Inflammatory macrophage (primary cell): ENCODE measurements at places on chromosomes 12 and 14.

GRCh38 chr12:176321-177181 is 37.4 kb downstream of the SLC6A12 start:
- peak; percentile 46 for DNase-seq

DNA sequence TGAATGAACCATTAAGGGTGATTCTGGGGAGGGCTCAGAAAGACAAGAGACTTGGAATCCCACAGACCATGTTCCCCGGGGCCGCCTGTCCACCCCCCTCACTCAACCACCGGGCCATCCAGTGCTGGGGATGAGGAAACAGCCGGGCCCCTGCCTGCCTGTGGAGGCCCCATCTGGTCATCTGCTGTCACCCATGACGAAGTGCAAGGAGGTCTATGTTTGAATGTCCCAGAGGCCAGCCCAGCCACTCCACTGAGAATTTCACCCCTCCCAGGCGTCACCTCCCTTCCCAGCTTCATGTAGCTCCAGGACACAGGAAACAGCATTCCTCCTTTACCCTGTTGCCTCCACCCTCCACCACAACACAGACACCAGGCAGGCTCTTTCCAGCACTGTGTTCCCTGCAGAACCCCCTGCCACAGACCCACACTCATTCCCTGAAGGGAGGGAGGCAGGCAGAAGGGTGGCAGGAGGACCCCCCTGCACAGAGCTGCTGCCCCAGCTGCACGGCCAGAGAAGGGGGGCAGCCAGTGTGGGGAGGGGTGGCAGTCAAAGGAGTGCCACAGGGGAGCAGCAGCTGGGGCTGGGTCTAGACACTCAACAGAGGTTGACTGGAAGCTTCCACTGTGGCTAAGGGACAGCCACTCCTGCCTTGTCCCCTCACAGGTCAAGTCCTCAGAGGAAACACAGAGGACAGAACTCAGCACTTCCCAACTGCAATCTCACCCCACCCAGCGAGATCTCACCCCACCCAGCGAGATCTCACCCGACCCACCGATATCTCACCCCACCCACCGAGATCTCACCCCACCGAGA is 50.3 kb upstream of the PPP2R5C start:
- no peak for DNase-seq

GRCh38 chr14:20683891-20684661 is at the start of gene RNASE4:
RNASE4 (plus strand) TSS chr14:20684560; CDS start chr14:20699372, 14,812 bp downstream.
- peak; percentile 77 for DNase-seq

DNA sequence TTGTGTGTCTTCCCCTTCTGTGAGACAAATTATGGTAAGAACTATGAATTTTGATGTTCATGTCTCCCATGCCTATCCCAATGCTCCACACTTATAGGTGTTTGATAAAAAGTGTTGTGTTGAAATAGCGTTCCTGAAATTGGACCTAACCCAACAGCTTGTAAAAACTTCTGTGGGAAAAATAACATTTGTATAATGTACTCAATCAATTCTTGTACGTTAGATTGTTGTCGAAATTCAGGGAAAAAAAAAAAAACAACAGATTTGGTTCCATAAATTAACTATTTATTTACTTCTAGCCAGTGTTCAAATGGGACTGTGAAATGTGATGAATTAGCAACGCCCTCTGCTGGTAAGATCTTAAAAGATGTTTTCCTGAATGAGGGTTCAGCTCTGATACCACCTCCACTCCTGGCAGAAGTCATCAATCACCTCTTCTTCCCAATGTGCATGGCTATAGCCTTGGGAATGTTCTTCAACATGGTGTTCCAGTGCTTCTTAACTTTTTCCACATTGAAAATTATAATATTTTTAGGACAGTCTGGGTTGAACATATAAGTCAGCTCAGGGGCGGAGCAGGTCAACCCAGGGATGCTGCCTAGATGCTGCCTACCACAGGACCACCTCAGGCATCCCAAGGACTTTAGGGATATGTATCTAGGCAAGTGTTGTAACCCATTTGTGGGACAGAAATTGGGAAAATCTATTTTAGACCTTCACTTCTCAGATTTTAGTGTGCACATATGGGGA is 170.6 kb downstream of the OTOGL start:
- peak; percentile 28 for DNase-seq

DNA sequence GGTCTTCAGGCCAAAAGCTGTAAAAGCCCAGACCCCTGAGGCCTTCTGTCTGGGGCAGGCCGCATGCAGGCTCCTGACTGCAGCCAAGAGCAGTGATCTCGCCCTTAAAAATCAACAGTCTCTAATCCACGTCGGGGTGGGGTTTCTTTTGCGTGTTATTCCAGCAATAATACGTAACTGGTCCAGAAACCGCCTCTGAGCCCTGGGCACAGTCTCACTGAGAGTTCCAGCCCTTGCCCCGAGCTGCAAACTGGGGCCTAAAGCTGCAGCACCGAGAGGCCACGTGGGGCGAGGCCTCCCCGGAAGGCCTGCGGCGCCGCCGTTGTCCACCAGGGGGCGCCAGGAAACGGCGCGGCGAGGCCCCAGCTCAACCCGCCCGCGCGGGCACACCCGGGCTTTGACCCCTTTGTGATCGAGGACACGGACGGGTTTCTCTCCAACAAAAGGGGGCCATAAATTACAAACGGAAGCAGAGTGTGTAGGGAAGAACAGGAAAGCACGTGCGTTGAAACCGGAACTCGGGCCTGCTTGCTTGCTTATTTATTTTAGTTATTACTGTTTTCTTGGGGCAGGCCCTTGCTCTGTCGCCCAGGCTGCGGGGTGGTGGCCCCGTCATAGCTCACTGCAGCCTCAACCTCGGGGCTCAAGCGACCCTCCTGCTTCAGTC is 87.2 kb downstream of the NINJ2 start:
- DNase-seq = peak; percentile 73

DNA sequence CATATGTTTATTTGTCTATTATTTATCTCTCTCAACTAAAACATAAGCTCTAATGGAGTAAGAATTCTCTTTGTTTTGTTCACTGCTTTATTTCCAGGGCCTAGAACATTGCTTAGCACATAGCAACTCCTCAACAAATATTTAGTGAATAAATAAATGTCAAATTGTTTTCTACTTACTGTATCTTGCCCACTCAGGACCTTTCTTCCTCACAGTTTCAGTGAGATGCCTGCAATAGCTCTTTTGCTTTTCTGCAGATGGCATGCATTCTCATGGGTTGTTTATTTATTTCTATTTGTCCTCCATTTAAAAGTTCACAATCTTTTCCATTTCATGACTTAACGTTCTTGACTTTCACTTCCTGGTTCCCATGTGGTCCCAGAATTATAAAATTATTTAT is 94.9 kb upstream of the TTC7B start:
- DNase-seq = peak; percentile 35

DNA sequence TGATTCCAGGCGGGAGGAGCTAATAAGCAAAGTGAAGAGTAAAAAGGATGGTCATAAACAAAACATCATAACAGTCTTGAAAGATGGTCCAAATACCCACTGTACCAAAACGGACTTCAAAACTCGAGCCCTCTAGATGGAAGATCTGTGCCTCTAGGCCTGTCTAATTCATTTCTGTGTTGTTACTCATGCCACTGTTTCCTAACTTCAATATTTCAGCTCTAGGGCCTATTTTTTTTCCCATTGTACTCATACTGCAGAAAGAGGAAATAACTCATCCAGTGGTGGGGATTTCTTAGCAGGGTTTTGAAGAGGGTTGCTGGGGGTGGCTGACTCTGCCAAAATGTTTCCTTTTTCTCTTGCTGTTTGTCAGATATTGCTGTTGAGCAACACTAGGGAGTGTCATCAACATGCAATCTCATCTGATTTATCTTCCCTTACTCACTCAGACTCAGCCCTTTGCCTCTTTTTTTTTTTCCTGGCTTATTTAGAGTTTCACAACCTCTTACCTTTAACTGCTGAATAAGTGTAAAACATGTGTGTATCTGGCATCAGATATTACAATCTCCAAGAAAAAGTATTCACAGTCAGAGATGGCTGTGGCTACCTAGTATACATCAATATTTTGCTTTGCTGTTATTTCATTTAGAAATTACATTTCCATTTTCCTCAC is 189.6 kb downstream of the DUSP6 start:
- DNase-seq = peak; percentile 98

GRCh38 chr14:61559641-61560201 is 135.6 kb upstream of the HIF1A start:
- no peak for DNase-seq

DNA sequence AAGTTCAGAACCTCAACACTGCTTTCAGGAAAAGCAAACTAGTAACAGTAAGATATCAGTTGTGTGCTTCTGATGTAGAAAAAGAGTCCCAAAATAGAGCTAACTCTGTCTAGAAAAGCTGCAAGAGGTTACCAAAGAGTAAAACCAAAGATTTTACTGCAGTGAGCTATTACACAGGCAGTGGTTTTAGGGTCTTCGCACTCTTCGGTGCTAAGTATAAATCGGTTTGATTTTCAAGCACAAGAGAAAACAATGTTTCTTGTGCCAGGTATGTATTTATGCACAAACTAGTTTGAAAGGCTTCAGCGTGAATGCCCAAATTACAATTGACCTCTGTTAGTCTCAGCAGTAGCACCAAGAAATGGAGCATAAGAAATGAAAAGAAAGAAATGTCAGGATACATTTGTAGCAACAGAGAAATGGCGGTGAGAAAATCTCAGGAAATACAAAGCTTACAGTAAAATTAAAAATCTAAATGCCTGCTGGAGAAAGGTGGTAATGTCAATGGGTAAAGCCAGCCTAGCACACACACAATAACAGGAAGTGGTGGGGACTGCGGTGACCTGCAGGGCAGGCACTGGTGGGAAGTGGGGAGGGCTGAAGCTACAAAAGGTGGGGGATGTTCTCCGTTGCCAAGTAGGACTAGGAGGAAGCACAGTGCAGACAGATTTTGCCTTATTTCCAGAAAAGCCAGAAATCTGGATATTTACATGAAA is 18.0 kb upstream of the DYRK2 start:
- peak; percentile 82 for DNase-seq

DNA sequence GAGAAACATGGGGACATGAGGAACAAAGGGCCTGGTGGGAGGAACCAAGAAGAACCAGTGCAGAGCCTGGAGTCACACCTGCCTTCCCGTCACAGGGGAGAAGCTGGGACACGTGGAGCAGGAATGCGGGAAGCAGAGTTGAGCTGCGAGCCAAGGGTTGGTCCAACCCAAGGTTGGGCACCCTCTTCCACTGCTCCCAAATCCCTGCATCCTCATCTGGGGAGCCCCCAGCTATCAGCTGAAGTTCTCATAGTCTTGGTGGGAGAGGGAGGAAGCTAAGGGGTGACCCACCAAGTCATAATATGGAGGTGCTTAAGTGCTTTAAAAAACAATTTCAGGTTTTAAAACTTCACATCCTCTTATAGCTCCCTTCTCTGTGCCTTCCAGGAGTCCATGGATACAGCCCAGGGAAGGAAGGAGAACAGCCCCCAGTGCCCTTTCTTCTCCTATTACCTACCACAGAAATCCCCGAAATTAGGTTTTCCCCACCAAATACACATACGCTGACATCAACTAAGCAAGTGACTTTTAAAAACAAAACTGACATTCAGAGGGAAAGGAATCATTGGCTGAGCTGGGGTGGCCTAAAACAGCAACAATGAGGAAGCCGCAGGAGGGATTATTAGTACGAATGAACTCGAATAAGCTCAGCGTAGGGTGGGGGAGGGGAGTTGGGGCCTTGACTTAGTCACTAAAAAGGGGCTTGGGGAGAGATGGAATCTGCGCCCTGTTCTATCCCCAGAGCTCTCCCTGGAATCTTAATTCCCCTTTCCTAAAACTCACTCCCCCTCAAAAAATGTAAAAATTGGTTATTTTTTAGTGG is 4.5 kb downstream of the MYL6 start:
- DNase-seq = no peak

DNA sequence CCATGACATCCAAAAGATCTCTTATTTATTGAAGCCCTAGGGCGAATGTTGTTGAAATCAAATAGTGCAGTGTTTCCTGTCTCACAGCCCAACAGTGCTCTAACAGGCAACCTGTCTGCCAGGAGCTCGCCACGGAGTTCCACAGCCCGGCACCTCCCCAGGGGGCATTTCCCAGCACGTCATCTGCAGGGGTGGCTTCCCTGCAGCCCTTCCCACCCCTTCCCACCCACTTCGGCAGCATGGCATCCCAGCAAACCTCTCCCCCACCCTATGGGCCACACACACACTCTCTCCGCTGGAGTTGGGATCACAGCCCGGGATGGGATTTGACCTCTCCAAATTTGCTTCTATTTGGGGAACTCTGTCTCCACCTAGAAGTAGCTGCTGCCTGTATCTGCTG is 62.7 kb upstream of the C14orf180 start:
- DNase-seq = no peak

DNA sequence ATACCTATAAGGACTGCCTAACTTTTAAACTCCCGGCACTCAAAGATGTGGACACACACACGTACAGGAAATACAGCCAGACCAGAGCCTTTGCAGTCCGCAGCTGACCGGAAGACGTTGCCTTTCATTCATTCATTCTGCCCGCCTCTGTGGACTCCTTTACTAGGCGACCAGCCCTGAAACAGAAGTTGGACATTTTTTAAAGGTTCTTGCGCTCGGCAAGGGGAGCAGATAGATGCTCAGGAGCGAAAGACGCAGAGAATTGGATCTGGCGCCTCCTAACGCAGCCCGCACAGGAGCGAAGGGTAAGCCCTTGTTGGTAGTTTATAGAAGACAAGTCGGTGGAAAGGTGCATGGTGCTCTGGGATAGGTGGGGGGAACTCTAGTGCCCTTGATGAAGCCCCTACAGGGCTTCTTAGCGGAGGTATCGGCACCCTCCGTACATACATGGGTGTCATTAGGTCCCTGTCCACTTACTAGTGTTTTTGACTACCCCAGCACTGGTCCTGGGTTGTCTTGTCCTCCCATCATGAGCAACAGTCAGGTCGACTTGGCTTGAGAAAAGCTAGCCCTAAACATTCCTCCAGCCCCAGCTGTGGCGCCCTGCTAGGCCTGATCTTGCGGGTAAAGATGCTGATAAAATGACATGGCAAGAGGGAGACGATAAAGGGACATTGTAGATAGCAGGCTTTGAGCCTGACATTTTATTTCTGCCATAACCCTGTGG is at the start of gene KDM2B:
KDM2B (minus strand) TSS at position 65 of the 727 bp plus-strand sequence. CDS start 112 bp downstream, outside the sequence.
- peak; percentile 43 for DNase-seq

DNA sequence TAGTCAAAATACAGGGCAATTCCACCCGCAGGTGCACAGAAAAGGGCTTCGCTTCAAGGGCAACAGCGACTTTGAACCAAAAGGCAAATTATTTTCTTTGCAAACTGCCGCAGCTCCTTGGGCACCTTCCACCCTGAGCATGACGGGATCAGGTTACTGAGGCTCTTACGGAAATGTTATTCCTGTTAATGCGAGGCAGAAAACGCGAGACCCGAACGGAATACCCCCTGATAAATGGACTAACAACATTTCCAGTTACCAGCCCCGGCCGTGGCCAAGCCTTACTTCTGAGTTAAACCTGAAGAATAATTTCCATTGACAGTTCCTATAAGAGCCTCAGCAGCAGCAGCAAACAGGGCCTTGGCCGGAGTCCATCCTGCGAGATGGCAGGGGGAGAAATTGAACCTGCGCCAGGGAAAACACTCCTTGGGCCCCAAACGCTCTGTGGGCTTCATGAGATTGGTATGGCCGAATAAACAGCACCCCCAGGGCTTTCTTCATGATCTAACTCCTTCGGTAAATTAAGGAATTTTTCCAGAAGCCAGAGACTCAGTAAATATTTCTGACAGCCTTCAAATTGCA is 70.0 kb upstream of the DICER1 start:
- no peak for DNase-seq
